Dermis blood vessel endothelial cell (primary cell): ENCODE measurements at places on chromosomes 5 and 9.

- DNase-seq, result no peak
Measured at GRCh38 chr5:113749334-113749733, 235.8 kb downstream of the YTHDC2 start.

DNA sequence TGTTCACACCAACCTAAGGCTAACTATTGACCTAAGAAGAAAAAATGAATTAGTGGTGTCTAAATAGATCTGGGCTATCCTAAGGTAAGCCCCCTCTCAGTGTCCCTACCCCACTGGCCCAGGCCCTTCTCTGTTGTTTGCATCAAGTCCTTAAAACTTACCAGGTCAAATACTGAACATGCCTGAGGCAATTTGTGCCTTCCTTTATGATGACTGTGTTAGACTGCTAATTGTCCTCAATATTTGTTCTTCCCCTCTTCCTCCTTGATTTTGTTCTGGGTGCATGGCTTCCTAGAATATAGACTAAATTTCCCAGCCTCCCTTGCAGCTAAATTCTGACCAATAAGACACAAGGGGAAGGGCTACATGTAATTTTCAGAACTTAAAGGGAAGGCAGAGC, 199.9 kb downstream of the ADAMTS12 start:
- DNase-seq, result no peak

- DNase-seq, result no peak
Measured at GRCh38 chr9:86807367-86807976, 139.8 kb downstream of the GAS1 start.

DNA sequence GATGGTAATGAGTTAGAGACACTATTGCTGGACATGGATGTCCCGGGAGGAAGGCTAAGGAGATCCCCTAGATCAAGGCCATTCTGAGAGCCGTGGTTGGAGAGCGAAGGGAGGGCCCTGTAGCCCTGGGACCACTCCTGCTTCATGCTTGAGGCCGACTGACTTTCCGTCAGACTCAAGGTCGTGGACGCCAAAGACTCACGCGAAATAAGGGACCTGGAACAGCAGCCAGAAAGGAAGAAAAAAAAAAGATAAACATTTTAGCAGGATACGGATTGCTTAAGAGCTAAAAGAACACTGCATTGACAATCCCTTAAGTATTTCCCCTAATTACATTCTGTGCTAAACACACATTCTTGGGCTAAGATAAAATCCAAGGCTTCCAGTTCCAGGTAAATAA, 181.2 kb downstream of the GLIS3 start:
- no peak for DNase-seq

- DNase-seq, result peak; percentile 89
Measured at GRCh38 chr5:55159763-55160492, at the start of gene GPX8. GPX8 (plus strand) TSS chr5:55160171; CDS start chr5:55160193, 22 bp downstream.

DNA sequence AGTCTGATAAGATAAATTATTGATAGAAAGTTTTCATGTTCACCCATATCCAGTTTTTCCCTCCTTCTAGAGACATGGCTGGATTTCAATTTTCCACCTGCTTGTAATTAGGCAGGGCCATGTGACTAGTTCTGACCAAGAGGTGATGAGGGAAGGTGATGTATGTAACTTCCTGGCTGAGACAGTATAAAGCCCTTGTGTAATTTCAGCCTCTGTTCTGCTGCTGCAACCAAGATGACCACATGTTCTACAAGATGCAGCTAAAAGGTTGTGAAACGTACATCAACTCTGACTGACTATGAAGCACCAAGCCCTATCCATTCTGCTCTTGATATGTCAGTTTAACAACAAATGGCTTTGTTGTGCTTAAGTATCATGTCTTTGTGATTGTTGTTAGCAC, 376.5 kb upstream of the DAB2 start:
- no peak for DNase-seq

DNA sequence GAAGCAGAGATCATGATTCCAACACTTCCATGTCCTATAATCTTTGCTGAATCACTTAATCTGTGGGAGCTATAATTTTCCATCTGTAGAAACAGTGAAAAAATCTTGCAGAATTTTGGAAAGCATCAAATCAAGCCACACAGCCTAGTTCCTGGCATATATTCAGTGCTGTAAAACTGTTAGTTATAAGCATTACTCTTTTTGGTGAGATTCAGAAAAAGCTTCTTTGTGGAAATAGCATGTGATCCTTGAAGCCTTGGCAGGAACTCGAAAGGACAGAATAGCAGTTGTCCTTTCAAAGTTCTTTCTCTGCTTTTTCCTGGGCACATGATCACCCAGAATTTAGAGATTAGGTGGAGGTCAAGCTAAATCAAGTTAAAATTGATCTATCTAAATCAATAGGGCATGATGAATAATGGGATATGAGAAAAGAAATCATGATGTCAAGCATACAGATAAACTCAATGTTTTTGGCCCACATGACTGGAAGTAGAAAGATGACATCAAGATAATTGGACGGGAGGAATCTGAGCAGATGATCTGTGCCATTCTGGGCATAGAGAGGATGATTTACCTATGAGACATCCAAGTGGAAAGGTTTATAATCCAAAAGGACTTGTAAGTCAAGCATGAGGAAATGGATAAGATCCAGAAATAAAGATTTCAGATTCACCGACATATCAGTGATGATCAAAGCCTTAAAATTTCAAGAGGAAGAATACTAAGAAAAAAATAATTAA, 73.1 kb downstream of the TMEM232 start:
- DNase-seq, result no peak

DNA sequence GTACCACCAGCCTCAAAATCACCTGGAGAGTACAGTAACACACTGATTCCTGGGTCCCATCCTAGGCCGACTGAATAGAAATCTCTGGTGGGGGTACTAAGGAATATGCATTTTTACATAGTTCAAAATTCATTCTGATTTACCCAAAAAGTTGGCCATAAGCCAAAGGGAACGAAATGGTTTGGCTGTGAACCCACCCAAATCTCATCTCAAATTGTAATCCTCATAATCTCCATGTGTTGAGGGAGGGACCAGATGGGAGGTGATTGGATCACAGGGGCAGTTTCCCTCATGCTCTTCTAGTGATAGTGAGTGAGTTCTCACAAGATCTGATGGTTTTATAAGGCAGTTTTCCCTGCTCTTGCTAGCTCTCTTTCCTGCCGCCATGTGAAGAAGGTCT, 31.1 kb downstream of the MEGF9 start:
- DNase-seq, result no peak

- no peak for DNase-seq
Measured at GRCh38 chr9:100269656-100270055, 83.1 kb downstream of the TEX10 start.

DNA sequence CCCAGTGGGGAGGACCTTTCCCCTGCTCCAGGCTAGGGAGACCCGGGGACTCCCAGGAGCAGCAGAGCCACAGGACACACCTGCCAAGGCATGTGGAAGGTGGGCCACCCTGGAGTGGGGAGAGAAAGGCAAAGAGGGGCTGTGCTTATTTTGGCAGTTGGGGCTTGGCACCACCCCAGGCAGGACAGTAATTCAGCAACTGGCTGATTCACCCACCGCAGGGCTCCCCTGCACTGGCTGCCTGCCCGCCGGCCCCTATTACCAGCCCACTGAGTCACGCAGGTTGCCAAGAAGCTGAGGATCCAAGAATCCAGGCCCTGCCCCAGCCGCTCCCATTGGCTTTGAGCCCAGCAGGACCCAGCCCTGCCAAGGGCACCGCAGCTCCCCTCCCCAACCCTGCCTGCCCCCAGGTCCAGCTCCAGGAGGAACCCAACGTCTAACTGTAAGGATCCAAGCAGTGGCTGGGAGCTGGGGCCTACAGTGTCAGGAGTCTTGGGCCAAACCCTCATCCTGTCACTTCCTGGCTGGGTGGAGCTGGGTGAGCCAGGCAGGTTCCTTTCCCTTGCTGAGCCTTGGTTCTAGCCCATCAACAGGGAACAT, 14.2 kb upstream of the RALGDS start:
- DNase-seq, result peak; percentile 90

DNA sequence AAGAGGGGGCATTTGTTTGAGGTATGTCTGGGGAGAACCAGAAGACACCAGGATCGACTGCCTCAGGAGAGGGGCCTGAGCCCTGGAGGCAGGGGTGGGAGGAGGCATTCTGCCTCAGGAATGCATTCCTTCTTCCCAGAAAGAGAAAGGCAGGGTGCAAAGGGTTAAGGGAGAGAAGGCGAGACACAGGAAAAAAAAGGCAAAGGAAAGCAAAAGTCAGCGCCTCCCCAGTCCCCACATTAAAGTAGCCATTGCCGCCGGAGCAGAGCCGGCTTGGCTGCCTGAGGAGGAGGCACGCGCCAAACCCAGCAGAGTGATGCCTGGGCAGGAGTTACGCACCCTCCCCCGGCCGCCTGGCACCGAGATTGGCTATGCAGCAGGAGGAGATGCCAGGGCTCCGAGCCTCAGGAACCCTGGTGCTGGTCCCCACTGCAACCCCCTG, 123.8 kb upstream of the PHYKPL start:
- no peak for DNase-seq

DNA sequence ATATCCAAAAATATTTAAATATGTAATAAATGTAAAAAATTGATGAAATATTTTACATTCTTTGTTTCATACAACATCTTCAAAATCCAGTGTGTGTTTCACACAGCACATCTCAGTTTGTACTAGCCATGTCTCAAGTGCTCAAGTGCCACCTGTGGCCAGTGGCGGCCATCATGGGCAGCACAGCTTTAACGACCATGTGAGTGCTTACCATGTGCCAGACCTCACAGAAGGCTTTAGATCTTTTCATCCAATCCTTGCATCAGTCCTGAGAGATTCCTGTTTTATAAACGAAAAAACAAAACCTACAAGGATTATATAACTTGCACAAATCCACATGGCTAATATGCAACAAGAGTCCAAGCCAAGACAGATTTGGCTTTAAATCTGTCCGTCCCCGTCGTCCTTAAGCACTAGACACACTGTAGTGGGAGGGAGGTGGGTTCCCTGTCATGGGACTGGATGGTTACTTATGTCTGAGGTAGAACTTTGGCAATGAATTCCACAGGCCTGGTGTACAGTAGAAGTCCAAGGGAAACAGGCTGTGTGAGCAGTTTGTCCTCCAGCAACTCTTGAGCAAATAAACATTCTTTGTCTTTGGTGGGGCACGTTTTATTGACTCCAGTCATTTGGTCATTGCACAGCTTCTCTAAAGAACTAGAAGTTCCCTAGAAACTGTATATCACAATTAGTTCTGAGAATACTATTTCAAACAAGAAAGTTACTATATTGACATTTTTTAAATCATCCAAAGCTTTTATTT, 25.0 kb upstream of the F2R start:
- DNase-seq, result peak; percentile 88

- DNase-seq, result no peak
Measured at GRCh38 chr9:23741351-23741750, 84.7 kb downstream of the ELAVL2 start.

GRCh38 chr9:18896531-18897179, 136.4 kb downstream of the SAXO1 start:
- no peak for DNase-seq

- no peak for DNase-seq
Measured at GRCh38 chr9:23850690-23851629, 24.9 kb upstream of the ELAVL2 start.

DNA sequence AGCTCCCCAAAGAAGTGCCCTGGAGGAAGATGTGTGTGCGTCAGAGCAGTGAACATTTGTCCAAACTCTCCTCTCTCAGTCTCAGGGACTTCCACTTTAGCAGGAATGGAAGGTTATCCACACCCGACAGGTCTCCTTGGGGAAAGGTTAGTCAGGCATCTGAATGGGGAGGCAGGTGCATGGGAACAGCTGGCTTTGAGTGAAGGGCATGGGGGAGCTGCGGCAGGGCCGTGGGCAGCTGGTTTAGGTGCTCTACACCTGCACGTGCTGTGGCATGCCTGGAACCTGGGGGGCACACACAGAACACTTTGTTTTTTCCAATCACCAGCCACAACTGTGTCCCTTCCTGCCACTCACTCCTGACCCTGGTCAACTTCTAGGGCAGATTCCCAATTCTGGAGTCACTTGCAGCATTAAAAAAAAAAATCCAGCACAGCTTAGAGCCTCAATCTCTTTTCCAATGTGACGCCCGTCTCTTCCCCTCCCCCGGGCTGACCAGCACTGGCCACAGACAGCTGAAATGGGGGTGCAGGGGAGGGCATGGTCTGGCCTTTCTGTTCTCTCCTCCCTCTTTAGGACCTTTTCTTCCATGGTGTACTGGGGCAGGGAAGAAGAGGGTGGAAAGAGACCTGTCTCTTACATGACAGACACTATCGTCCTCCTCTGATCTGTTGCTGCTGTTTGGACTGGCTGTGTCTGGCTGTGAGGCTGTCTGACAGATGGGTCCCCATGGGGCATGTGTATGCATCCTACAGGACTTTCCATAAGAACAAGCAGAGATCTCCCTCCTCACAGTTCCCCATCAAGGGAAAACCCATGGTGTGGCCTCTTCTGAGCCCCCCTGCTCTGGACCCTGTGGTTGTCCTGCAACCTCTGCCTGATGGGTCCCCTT, 9.5 kb upstream of the IL3 start:
- DNase-seq, result no peak

DNA sequence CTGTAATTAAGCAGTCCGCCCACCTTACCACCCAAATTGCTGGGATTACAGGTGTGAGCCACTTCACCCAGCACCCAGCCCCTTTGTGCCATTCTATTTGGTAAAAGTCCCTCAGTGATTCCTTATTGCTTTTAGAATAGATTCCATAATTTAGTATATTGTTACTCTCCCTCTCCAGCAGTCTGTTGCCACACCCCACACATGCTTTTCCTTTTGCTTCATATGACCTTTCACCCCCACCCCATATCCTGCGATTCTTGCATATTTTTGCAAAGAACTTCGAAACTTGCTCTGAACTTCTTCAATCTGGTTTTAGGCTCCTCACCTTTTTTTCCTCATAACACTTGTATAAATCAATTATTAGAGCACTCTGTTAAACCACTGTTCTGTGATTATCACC, 100.2 kb downstream of the MTREX start:
- DNase-seq, result no peak

- peak; percentile 42 for DNase-seq
Measured at GRCh38 chr5:171600741-171601265, 181.4 kb downstream of the FGF18 start.

DNA sequence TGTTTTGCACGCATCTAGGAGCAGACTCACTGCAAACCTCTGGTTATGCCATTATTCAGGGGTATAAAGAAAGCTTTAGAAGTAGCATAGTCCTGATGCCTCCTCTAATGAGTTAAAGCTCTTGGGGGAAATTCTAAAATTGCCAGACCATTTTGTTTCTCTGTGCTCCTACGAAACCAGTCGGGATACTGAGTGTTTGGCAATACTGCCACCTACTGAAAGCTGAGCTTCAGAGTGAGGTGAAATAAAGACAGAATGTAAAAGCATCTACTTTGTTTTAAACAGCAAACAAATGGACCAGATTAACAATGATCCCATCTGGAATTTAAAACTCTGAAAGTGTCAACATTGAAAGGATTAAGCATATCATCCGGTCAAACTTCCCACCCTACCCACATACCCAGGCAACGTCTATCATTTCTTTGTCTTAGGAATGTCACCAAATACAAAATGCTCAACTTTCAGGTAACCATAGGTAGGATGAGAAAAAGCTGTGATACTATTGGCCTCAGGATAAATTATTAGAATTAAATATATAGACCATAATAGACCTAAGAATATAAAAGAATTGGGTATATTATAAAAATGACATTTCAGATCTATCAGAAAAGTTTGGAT, 77.8 kb upstream of the SHISAL2B start:
- DNase-seq, result peak; percentile 77
